GM18507 (cell line): ENCODE measurements at places on chromosomes 1 and 21.

GRCh38 chr1:188782220-188782841 lies 1695.3 kb downstream of the BRINP3 start:
- DNase-seq, result no peak

GRCh38 chr1:246110343-246111219 lies 396.5 kb downstream of the SMYD3 start:
- DNase-seq, result no peak

DNA sequence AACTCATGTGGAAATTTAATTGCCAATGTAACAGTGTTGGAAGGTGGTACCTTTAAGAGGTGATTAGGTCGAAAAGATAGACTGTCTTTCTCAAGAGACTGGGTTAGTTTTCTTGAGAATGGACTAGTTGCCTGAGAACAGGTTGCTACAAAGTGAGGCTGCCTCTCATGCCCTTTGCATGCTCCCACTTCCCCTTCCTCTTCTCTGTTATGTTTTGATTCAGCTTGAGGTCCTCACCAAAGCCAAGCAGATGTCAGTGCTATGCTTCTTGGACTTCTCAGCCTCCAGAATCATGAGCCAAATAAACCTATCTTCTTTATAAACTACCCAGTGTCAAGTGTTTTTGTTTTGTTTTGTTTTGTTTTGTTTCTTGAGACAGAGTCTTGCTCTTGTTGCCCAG lies 187.0 kb upstream of the RUNX1 start:
- DNase-seq, result no peak

GRCh38 chr1:149927563-149928400 lies at the start of gene SF3B4:
Gene SF3B4, minus strand, starts transcription at chr1:149927803. Its CDS starts 44 bp downstream, at chr1:149927759.
- DNase-seq, result peak; percentile 81

- no peak for DNase-seq
These were observed 4.1 kb upstream of the MIS18A start for GRCh38 chr21:32282992-32283391.

- no peak for DNase-seq
These were observed 51.4 kb downstream of the RHBG start for GRCh38 chr1:156420205-156421061.

GRCh38 chr1:183194527-183195141 lies 8.6 kb downstream of the LAMC2 start:
- peak; percentile 53 for DNase-seq
